ENCODE measurements at places on chromosomes 2 and 18.

- DNase-seq: no peak
Observed at GRCh38 chr2:62504657-62505056, 1.3 kb downstream of the TMEM17 start.

- no peak for DNase-seq
Observed at GRCh38 chr2:240959214-240959940, 39.0 kb upstream of the SNED1 start.

DNA sequence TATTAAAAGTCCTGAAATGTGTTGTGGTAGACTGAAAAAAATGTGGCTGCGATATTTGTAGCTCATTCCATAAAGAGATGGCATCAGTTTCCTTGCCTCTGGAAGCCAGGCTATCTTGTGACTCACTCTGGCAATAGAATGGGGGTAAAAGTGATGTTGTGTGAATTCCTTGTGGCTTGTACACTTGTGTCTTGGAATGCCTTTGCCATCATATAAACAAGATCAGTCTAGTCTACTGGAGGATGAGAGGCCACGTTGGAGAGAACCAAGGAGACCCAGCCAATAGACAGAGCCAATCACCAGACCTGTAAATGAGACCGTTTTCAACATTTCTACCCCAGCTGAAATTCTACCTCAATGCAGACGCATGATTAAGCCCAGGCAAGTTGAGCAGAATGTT, 254.1 kb downstream of the TRIB2 start:
- peak; percentile 40 for DNase-seq

- no peak for DNase-seq
Observed at GRCh38 chr2:74719066-74719465, 65.0 kb downstream of the SEMA4F start.

DNA sequence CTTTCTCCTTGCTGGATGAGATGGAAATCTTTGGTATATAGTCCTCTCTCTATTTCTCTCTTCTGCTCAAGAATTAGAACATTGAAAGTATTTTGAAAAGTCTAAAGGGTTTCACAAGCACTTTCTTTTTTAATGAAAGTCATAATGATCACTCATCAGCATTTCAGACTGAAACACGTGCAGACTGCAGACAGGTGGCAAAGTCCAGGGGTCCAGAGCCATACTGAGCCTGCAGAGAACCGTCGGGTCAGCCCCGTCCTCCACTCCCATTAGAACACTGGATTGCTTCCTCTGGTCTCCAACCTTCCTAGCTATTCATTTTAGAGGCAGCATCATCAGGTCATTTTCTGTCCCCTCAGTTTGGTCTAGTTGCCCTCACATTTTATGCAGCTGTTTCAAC, 3.1 kb downstream of the TMEM247 start:
- no peak for DNase-seq

GRCh38 chr2:186399082-186399644, 86.9 kb upstream of the ZC3H15 start:
- no peak for DNase-seq

DNA sequence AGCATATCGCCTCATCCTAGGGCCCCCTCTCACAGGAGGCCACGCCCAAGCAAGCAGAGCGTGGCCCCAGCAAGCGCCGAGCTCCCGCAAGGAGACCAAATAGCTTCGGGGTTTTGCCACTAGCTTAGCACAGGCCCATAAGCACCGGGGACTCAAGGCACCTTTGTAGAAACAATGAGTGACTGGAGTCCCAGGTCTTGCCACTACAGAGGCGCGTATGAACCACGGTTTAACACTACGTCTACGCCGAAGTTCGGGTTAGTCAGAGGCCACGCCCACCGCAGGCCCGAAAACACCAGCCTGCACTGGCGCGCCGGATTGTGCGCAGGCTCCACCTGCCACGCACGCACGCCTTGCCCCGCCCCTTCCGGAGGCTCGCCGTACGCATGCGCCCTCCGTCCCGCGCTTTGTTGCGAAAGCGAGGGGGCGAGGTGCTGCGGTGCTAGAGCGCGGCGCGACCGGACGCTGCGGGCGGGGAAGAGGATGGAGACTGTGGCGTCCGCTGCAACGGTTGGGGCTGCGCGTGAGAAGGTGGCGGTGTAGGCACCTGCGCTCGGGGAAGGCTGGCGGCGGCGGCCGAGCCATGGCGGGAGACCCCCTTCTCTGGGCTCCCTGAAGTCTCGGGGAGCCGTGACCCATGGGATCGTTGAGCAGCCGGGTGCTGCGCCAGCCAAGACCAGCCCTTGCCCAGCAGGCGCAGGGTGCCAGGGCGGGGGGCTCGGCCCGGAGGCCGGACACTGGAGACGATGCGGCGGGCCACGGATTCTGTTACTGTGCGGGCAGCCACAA, at the start of gene GMCL1:
GMCL1 (plus strand) TSS at position 405 of the 789 bp plus-strand sequence; CDS start at position 638, 233 bp downstream.
- DNase-seq: peak; percentile 96

- DNase-seq: no peak
Observed at GRCh38 chr2:23592898-23593751, 208.1 kb downstream of the KLHL29 start.

DNA sequence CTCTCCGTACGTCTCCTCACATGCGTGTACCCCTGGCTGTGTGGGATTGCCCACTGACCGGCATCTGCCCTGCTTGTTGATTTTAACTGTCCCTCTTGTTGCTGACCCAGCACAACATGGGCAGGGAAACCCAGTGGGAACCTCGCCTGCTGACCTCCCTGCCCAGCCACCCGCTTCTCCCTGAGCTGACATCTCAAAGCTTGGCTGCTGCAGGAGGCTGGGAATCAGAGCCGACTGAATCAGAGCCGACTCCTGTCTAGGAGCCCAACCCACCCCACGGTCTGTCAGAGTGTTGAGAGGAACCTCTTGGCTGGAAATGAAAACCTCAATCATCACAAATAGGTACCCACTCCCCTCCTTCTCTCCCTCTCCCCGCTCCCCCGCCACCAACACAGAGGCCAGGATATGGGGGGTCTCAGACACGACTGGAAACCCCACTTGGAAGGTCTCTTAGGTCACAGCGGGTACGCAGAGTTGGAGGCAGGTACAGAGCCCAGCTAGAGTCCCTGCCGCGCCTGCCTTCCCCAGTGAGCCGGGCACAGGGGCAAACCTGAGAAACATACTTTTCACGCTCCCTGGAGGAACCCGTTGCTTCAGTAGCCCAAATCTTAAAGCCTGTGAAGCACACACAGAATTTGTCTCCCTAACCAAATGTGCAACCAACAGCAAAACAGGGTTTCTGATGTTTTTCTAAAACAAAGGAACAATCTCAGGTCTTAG, 784 bp downstream of the EDAR start:
- DNase-seq: no peak

- DNase-seq: no peak
Observed at GRCh38 chr2:201234663-201235135, 25.6 kb upstream of the CASP8 start.

DNA sequence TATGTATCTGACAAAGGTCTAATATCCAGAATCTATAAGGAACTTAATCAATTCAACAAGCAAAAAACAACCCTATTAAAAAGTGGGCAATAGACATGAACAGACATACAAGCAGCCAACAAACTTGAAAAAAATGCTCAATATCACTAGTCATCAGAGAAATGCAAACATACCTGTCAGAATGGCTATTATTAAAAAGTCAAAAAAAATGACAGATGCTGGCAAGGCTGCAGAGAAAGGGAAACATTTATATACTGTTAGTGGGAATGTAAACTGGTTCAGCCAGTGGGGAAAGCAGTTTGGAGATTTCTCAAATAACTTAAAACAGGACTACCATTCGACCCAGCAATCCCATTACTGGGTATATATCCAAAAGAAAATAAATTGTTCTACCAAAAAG, 21.6 kb downstream of the SESTD1 start:
- DNase-seq: no peak

DNA sequence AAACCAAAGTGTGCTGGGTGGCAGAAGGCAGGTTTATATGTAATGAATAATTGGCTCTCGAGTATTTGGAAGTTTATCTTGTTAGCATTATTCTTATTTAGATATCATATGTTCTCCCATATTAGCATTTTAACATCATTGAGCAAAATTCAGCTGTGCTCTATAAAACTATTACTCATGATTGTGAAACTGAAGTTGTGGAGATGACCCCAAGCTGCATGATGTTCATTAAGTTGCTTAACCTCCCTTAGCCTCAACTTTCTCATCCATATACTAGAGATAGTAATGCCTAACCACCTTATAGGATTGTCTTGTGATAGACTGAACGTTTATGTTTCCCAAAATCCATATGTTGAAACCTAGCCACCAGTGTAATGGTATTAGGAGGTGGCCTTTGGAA, 346.3 kb downstream of the SATB2 start:
- DNase-seq: no peak

DNA sequence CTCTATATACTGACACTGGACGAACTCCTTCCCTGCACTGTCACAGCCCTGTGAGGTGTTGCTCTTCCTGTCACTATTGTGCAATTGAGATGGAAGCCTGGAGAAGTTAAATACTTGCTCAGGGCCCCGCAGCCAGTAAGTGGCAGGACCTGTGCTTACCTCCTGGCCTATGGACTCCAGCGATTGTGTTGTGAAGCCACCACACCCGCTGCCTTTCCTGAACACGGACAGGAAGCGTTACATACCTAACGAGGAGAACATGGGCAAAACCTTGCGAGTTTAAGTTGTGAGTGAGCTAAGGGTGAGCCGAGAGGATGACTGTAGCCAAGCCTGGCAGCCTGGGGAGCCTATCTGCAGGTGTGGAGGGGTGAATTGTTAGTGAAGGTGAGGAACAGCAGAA, 26.1 kb downstream of the RAB31 start:
- DNase-seq: no peak

- no peak for DNase-seq
Observed at GRCh38 chr2:228728961-228729360, 542.1 kb downstream of the PID1 start.

DNA sequence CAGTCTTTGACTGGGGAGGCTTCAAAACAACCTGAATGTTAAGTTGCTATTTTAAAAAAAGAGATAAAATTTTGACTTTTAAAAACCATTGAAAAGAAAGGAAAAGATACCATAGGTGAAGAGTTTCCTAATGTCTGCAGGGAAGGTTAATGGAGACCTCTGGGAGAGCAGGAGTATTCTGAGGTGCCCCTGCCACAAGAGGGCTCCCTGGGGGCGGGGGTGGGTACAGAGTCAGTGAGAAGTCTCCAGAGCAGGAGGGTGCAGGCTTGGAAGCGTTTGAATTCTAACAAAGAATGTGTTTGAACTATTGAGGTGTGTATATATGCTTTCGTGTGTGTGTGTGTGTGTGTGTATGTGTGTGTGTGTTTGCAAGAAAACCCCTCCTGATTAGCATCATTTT, 46.7 kb upstream of the ST6GAL2 start:
- no peak for DNase-seq

DNA sequence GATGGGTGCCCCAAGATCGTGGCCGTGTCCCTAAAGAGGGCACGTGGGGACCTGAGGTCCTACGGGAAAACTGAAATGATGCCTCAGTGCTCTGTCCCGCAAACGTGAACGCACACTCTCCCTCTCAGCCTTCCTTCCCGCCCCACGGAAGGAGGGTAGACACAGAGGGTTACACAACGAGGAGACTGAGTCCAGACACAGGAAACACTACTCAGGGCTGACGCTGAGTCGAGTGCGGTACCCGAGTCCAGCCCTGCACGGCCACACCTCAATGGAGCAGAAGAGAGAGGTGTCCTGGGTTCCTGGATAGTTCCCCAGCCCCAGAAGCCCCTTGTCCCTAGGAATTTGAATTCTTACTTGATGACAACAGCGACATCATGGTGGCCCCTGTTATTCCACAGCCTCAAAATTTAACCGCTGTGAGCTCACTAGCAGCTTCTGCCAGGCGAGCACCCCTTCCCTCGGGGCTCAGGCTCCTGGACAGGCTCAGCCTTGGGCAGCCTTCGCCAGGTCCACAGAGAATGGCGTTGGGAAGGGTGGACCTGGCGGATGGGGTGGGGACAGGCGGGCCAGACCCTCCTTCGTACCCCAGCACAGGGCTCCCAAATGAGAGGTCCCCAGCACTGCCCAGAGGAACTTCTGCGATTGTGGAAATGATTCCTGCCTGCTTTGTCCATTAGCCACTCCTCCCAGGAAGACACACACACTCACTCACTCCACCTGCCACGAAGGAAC, 980 bp upstream of the RNPEPL1 start:
- DNase-seq: no peak

DNA sequence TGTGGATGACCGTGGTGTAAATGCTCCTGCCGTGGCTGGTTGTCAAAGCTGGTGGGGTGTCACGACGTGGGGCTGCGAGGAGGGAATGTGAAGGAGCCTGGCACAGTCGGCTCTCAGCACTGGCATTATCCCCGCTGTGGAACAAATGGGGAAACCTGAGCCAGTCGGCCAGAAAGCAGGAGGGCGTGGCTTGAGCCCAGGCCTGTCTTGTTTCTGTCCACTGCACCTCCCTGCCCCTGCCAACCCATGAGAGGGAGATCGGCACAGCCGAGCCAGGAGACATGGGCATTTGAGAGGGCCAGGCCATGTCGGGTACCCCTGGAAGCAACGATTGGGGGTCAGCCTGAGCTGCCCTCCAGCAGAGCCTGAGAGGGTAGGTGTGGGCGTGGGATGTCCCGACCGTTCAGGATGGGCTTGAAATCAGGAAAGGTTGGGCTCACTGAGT, 44.5 kb downstream of the PDIA6 start:
- DNase-seq: no peak

GRCh38 chr2:180450841-180451240, 443.7 kb upstream of the CWC22 start:
- DNase-seq: no peak

DNA sequence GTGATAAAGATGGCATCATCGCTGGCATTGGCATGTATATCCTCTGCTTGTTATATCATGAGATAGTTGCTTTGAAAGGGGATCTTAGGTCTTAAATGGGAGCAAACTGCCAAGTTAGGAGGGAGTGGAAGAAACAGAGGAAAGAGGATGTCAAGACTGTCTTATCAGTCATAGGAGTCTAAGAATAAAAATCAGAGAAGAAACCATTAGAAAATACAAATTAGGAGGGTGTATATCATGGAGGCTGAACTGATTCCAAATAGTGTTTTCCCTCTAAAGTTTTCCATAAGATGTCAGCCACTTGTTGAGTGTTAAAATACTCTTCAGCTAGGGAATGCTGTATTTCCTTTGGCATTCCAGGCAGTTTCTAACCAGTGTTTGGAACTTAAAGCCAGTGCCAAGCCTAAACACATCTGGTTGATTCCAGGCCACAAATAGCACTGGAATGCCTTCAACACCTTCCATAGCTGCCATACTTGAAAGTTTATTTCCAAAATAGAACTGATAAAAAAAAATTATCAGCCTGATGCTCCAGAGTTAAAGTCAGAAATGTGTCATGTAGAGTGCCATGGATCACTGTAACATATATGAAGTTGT, 129.4 kb downstream of the ZEB2 start:
- no peak for DNase-seq

DNA sequence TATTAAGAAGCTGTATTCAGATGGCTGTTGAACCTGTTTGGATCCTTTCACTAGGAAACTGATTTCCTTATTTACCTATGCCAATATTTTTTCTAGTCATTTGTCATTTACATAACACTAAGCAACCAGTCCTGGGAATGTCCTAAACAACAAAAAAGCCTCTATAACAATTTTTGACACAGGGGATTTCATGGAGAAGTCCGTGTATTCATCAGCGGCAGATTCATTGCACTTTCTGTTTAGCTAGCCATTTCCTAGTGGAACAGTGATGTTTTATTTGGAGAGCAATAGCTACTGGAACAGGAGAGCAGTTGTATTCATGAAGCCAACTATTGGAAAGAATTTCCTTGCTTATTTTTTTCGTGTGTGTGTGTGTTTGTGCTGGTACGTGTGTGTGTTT, 604.3 kb upstream of the POU3F3 start:
- DNase-seq: no peak

Data from HTR-8/SVneo (cell line).